H9 (cell line): ENCODE measurements at places on chromosomes 2 and 18.

DNA sequence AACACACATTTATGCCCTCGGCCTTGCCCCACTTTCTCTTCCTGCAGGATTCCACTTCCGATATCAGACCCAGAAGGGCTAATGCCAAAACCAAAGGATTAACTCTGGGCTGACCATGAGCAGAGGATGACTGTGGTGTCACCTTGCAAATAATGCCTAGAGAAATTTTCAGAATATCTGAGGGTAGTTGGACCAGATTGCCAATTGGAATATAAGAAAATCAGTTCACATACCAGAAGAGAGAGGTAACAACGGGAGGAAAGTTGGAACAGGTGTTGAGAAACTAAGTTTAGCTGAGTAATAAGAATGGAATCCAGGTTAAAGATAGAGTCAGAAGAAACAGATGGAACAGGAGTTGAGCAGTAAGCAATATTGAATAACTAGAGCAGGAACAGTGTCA, 232.7 kb upstream of the UBE2E3 start:
- no peak for DNase-seq

DNA sequence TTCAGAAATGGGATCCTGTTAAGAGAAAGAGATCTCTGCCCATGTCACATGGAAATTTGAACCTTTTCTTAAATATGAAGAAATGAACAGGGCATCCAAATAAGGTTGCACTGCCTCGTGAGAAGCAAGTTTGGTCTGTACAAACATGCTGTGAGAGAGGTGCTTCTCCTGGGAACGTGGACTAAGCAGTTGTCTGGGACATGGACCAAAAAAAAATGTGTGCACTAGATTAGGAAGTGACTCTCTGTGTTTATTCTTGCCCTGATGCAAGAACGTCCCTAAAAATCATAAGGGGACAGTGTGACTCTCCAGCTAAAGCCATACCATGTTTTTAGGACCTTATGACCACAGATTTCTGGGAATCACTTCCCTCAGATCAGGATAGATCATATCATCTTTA, 23.7 kb upstream of the GCG start:
- DNase-seq, result no peak

- no peak for DNase-seq
Observed at GRCh38 chr2:3492951-3493614, 26.2 kb downstream of the ADI1 start.

GRCh38 chr2:54903736-54904554, 146.3 kb downstream of the RTN4 start:
- DNase-seq, result no peak

DNA sequence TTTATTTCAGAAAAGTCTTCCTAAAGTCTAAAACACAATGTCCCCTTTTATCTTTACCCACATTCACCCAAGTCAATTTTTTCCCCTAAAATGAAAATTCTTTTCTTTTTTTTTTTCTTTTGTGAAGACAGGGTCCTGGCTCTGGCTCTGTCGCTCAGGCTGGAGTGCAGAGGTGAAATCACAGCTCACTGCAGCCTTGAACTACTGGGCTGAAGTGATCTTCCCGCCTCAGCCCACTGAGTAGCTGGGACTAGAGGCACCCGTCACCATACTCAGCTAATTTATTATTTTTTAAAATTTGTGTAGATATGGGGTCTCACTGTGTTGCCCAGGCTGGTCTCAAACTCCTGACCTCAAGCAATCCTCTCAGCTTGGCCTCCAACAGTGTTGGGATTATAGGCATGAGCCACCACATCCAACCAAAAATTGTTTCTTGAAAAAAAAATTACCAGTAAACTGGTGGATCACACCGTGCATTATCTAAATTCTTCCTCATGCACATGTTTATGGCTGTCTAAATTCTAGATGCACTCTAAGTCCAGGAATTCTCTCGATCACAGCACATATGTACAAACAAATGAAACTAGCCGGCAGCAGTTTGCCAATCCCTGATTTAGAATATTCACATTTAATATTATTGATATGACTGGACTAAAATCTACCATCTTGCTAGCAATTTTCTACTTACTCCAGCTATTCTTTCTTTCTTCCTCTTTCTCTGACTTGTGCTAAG, 56.8 kb downstream of the OLA1 start:
- DNase-seq, result no peak

- no peak for DNase-seq
Observed at GRCh38 chr2:88857951-88858411, 166.5 kb downstream of the RPIA start.

GRCh38 chr2:180478883-180479282, 471.8 kb upstream of the CWC22 start:
- no peak for DNase-seq

DNA sequence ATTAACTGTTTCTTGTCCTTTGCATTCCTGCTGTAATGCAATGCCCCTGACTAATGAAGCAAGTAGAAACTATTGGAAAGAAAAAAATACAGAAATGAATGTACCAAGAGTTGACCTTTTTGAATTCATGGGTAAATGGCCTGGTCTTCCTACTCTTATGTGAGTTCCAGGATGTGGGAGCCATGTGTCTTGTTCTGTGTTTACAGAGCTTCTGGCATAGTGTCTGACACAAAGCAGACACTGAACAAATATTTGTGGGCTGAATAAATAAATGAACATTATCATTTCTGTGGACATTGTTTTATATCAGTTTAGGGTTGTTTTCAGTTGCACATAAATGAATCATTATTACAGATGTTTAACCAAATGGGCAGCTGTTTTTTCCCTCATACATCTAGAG, 155.5 kb downstream of the CD8B2 start:
- no peak for DNase-seq

- no peak for DNase-seq
Observed at GRCh38 chr2:186887107-186888090, 38.4 kb upstream of the ZSWIM2 start.
